ENCODE measurements at places on chromosomes 4 and X.

DNA sequence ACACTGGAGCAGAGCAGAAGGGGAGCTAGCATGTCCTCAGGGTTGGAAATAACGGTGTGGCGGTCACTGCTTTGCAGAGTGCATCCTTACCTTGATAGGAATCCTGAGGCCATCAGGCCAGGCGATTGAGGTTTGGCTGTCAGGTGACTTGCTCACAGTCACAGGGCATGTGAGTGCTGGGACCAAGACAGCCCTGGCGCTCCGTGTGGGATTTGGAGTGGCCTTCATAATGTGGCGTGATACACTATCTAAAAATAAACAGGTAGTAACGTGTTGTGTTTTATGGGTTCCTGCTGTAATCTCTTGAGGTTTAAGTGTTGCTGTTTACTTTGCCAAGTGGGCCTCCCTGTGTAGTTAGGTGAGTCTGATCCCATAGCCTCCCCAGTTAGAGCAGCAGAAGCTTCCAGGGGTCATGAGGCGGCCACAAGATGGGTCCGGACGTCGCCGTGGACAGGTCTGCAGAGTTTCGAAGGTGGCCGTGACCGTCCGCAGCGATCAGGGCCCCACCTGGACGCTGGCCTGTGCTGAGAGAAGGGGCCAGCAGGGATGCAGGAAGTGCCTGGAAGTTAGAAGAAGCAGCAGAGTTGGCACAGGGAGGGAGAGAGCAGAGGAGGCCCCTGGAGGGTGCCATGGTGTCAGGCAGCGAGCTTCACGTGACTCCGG lies 27.7 kb downstream of the RGS12 start:
- no peak for DNase-seq

DNA sequence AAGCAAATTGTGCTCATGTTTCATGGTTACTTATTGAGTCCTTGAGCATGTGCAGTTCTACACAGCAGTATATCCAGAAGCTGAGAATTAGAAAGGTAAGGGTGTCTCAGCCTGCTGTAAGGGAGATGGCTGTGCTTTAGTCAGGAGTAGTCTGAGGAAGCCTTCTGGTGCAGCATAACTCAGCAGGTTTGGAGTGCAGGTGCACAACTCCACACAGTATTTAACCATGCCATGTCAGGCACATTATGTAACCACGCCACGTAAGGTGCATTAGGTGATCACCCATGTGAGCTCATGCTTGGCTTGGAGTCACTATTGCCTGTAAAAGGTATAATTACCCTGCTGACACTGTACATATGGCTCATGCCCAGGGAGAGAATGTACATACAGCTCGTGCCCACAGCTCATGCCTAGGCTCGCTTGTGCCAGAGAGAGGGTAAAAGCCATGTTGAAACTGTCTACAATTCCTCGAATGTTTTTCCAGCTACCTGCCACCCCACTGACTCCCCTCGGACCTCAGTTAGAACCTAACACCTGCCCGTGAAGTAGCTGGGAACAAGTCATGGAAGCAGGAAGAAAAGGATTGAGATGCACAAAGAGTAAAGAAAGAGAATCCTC lies 37.8 kb downstream of the UCHL1 start:
- DNase-seq, result no peak

- no peak for DNase-seq
Observed at GRCh38 chrX:41877167-41877566, 46.2 kb downstream of the CASK start.

DNA sequence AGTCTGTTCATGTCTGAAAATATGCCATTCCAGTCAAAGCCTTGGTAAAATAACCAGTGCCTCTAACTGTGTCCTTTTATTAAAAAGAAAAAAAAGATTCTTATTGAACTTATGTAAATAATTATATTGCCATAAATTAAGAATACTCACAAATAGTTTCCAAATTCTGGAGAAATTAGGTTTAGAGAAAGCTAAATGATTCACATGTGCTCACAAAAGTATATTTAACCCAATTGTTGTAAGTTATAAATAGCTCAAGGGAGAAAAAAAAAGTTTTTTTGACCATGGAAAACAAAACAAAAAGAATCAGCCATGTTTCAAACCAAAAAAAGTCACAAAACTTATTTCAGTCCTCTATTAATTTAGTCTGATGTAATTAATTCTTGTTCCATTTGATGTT lies 25.3 kb upstream of the HERC6 start:
- DNase-seq, result no peak

DNA sequence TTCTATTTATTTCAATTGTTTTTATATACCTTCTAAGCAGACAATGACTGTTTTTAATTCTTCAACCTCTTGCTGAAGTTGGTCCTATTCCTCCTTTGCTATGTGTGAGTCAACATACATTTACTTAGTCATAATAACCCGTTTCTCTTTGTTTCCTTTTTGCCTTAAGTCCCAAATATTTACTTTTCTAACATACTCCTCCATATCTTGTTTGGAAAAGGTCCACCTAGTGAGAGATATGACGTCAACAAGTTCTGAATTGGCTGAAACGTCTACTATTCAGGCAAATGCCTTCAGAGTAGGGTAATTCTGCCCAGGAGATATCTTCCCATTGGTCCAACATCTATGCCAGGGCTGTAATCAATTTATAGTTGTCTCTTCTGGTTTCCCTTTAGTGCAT lies 179.3 kb upstream of the GEMIN8 start:
- no peak for DNase-seq

DNA sequence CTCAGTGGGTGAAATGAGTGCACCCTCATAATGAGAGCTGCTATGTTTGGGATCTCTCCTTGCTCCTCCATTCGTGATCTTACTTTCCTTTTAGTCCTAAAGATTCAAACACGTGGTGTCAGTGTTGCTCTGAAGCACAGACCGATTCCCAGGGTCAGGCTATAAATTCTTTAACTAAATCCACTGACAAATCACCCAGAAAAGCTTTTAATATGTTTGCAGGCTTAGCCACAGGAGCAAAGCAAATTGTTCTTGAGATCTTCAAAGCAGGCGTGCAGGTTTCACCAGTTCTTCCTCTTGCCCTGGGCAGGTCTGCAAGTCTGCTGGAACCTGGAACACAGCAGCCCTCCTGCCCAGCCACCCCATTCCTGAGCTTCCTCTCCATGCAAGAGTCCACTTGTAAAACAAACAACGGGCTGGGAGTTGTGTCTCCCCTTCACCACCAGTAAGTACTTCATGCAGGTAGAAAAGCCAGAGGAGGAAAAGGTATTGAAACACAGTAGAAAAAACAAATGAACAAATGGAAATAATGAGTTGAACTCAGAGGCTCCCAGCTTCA lies 70.1 kb upstream of the ENPP6 start:
- DNase-seq, result no peak

DNA sequence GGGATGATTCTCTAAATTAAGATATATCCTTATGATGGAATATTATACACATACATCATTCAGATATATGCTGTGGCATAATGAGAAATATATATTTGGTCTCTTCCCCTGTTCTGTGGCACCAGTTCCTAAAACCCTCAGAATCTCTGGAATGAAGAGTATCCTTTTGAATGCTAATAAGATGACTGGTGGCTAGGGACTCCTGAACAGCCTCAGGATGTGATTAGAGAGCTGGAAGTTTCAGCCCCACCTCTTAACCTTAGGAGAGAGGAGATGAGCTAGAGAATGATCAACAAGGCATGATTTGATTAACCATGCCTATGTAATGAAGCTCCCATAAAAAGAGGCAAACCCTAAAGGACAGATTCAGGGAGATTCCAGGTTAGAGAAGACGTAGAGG lies 632.0 kb downstream of the IQCM start:
- DNase-seq, result no peak

GRCh38 chr4:73311428-73311827 lies 52.8 kb upstream of the ANKRD17 start:
- no peak for DNase-seq

- DNase-seq, result no peak
Observed at GRCh38 chrX:136258951-136259350, 7.8 kb upstream of the MAP7D3 start.

- DNase-seq, result no peak
Observed at GRCh38 chr4:67288964-67289363, 256.3 kb downstream of the CENPC start.

GRCh38 chr4:156677131-156677531 lies 294.5 kb downstream of the PDGFC start:
- DNase-seq, result no peak

- DNase-seq, result no peak
Observed at GRCh38 chr4:9904976-9905587, 116.2 kb downstream of the SLC2A9 start.

GRCh38 chr4:136818811-136819330 lies 713.4 kb downstream of the PCDH18 start:
- no peak for DNase-seq

DNA sequence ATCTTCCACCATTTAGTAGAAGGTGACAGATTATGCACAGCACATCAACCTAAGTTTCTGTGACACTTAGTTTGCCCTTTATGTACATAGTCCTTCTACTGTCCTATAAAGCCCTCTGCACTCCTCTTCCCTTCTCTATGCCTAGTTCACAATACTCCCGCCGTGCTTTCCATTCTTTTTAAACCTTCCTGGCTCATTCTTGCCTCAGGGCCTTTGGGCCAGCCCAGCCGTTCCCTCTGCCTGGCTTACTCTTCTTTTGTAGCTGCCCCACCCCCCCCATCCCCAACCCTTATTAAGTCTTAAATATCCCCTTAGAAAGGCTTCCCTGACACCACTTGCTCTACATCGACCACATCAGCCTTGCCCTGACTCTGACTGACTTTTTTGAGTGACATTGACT lies 33.0 kb downstream of the SGMS2 start:
- no peak for DNase-seq

- DNase-seq, result no peak
Observed at GRCh38 chr4:41753942-41754341, 5.4 kb upstream of the PHOX2B start.

GRCh38 chr4:86615501-86615900 lies 21.4 kb downstream of the PTPN13 start:
- DNase-seq, result no peak

DNA sequence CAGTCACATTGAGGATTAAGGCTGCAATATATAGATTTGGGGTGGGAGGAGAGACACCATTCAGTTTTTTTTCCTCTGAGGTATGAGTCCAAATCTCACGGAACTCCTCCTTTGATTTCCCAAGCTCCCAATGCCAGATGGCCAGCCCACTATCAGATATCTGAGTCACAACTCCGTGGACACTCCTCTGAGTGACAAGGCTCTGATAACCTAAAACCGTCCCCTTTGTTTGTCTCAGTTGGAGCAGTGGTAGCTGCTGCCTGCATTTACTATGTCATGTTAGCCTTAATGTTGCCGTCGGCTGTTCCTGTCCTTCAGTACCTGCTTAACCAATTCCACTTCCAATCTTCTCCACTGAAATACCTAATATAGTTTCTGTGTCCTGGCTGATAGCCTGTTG lies 107.3 kb downstream of the DTHD1 start:
- DNase-seq, result no peak

- DNase-seq, result no peak
Observed at GRCh38 chr4:60344908-60345307, 855.2 kb upstream of the ADGRL3 start.

GRCh38 chr4:183100827-183101226 lies 1.8 kb downstream of the WWC2 start:
- DNase-seq, result no peak

- DNase-seq, result no peak
Observed at GRCh38 chr4:73005514-73005913, 64.0 kb downstream of the COX18 start.

DNA sequence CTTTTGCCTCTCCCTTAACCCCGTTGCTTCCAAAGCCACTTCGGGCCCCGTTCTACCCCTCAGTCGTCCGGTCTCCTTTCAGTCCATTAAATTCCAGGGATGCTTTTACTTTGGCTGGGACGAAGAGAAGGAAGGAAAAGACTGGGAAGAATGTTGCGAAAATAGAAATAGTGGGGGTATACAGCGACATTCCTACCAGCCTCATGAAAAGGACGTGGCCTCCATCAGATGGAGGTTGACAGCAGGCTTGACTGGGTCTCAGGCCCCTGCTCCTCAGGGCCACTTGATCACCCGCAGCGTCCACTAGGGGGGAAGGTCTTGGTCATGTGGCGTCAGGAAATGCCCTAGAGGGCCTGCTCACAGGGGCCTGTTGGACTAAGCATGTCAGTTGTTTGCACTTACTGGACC lies 657 bp upstream of the ANKRD50 start:
- no peak for DNase-seq
